ENCODE measurements at places on chromosomes 11 and 22. TPM values are rescaled to one million over a fixed set of nuclear protein-coding genes. Genes with fewer than 3 reads are reported as not detected.

- no peak overlapping the region for H3K4me3 ChIP-seq
- H3K4me1 ChIP-seq = no peaks in the 10 kb centered on the region
- H3K27me3 ChIP-seq = no peaks in the 10 kb centered on the region
- DNase-seq = no peak
Observed at GRCh38 chr22:41660416-41660815, 28.3 kb downstream of the SNU13 start.

DNA sequence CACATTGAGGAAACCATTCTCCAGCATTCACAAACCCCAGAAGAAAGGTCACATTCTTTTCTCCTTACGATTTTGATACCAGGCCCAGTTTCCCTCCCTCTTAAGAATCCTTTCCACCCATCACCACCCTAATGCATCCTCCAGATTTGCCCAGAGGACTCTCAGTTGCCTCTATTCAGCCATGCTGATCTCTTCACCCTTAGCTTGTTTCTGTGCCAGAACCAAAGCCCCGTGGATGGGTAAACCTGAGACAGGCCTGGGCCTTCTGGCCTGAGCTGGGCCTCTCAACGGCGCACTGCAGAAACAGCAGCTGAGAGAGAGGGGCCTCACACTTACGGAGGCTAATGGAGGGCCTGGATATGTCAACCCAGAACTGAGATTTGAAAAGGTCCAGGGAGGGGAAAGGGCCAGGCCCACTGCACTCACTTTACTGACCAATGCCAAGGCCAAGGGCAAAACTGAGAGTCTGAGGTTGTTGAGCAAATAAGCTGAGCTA is 32.2 kb upstream of the OAF start:
- no peaks in the 10 kb centered on the region for H3K27me3 ChIP-seq
- no peak overlapping the region for H3K27ac ChIP-seq
- H3K36me3 ChIP-seq = no peaks in the 10 kb centered on the region
- H3K4me3 ChIP-seq = no peak overlapping the region

DNA sequence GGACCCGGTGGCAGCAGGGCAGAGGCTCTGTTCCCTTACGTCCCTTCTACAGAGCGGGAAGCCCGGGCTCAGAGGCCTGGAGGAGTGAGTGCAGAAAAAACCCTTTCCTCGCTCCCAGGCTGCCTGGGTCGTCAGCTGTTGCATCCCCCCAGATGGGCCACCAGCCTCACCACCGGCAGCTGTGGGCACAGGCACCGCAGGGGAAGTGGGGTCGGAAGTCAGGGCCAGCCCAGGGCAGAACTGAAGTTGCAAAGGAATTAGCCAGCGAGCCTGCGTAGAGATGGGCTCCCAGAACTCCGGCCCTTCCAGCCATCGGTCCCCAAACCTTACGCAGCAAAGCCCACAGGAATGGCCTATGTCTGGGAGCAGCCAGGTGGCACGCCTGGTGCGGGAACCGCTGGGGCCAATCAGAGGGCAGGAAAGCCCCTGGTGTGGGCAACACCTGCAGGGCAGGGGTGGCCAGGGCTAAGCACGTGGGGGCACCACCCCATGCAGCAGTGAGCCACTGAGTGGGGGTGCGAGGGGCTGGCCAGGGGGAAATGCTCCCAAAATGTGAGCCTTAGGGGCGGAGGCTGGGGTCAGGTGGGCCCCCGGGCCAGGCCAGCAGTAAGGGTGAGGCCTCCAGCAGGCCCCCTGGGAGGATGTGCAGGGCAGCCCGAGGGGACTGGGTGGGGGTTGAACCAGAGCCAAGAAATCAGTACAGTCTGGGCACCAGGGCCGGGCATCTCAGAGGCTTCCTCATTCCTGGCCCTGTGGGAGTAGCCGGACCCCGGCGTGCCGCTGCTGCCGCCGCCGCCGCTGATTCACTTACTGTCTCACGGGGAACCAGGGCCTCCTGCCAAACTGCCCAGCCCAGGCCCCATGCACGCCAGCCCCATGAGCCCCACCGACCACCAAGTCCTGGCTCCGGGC is 58.2 kb downstream of the WNT7B start:
- no peaks in the 10 kb centered on the region for H3K36me3 ChIP-seq
- DNase-seq = no peak
- H3K27ac ChIP-seq = no peak overlapping the region
- H3K4me1 ChIP-seq = no peaks in the 10 kb centered on the region
- peaks cover 21% of the 10 kb centered on the region for H3K27me3 ChIP-seq

- H3K4me1 ChIP-seq = no peaks in the 10 kb centered on the region
- no peak for DNase-seq
- H3K27ac ChIP-seq = no peak overlapping the region
- H3K27me3 ChIP-seq = no peaks in the 10 kb centered on the region
- no peaks in the 10 kb centered on the region for H3K36me3 ChIP-seq
- H3K4me3 ChIP-seq = no peak overlapping the region
Observed at GRCh38 chr11:38005597-38005996, 1407.6 kb upstream of the RAG2 start.

DNA sequence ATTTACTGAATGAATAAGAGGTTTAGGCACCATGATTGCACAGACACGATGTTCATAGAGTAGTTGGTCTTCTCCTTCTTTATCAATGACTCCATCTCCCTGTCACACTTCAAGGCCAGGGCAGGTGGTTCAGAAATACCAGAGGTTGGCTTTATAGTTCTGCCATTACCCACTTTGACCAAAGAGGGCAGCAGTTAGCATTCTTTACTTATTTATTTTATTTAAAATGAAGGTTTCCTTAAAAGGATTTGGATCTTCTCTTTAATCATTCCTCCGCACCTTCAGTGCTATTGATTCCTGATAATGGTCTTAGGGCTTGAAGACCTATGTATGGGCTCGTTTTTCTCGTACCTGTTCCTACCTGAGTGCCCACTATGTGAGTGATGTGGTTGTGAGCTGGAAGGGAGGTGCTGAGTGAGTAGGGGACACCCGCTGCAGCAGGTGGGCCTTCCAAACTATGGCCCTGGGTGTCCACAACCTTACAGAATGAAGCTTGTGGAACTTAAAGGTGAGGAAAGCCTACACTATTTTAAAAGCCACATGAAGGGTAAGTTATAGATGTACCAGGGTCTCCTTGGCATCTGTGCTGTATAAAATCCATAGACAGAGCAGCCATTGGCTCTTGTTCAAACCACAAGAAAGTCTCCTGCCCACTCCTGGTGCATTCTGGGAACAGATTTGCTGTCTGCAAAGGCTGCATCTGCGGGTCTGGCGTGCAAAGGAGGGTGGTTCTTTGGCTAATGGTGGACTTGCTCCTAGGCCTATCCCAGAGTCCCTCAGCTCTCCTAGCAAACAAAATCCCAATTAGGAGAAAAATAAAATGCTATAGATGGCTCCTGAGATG is 35.0 kb downstream of the TIMP3 start:
- H3K27me3 ChIP-seq = peaks cover 4% of the 10 kb centered on the region
- no peaks in the 10 kb centered on the region for H3K4me1 ChIP-seq
- no peak for DNase-seq
- H3K27ac ChIP-seq = no peak overlapping the region
- no peak overlapping the region for H3K4me3 ChIP-seq

DNA sequence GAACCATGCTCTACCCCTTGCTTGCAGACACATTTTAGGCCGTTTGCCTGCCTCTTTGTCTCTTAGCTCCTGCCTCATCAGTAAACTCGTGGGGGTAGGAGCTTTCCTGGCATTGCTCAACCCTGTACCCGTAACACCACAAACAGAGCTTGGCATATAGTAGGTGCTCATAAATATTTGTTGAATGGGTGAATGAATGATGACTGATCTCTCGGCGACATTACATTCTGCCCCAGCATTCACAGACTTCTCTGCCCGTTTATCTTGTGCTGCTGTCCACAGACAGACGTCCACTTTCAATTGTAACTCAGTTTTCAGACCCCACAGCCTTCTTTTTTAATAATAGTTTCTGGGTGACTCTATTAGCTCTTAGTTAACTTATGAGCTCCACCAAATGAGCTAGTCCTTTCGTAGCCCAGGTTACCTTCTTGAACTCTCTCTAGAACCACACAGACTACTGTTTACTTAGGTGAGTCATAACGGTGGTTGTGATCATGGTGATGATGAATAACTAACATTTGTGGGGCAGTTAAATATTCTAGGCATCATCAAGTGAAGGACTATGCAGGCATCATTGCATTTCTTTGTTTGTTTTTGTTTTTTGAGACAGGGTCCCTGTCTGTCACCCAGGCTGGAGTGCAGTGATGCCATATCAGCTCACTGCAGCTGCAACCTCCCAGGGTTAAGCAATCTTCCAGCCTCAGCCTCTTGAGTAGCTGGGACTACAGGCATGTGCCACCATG is 188.4 kb downstream of the ADAMTS15 start:
- no peak overlapping the region for H3K4me3 ChIP-seq
- H3K27me3 ChIP-seq = no peaks in the 10 kb centered on the region
- DNase-seq = no peak
- H3K27ac ChIP-seq = no peak overlapping the region
- no peaks in the 10 kb centered on the region for H3K36me3 ChIP-seq

CASP12 gene
- total RNA-seq = not detected

- no peaks in the 10 kb centered on the region for H3K27me3 ChIP-seq
- DNase-seq = no peak
- no peak overlapping the region for H3K4me3 ChIP-seq
- no peak overlapping the region for H3K27ac ChIP-seq
Observed at GRCh38 chr22:26885441-26886261, 228.3 kb downstream of the MIAT start.

CNIH2 gene
- 5.4 TPM for total RNA-seq

ART1 gene
- total RNA-seq = not detected

ZNF214 gene
- total RNA-seq = not detected

- no peaks in the 10 kb centered on the region for H3K36me3 ChIP-seq
- no peaks in the 10 kb centered on the region for H3K4me1 ChIP-seq
- no peaks in the 10 kb centered on the region for H3K27me3 ChIP-seq
- no peak for DNase-seq
- H3K27ac ChIP-seq = no peak overlapping the region
- H3K4me3 ChIP-seq = no peak overlapping the region
Observed at GRCh38 chr11:122229078-122229477, 113.1 kb upstream of the BLID start.

RELA gene
- total RNA-seq = 172 TPM

GRCh38 chr22:22866381-22867111 is 21.1 kb upstream of the IGLL5 start:
- H3K4me3 ChIP-seq = no peak overlapping the region
- no peaks in the 10 kb centered on the region for H3K36me3 ChIP-seq
- H3K4me1 ChIP-seq = peaks cover 39% of the 10 kb centered on the region
- no peaks in the 10 kb centered on the region for H3K27me3 ChIP-seq
- H3K27ac ChIP-seq = peak overlapping the region; percentile 55
- DNase-seq = no peak

KRTAP5-8 gene
- not detected for total RNA-seq

DNA sequence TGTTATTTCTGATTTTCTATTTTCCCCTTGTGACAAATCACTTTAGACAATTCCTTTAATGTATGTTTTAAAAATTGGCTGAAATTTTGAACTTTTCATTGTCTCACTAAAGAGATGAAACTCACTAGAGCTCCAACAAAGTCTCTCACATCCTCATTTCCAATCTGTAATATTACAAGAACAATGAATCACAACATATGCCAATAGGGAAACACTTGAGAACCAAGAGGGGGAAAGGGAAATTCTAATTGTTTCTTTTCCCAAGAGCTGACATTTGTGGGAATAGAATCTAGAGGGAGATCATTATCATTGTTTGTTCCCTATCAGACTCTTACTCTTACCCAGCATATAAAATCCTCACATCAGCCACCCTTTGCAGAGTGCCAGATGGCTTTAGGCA is 28.2 kb downstream of the OR10D3 start:
- no peak overlapping the region for H3K4me3 ChIP-seq
- H3K27ac ChIP-seq = no peak overlapping the region
- H3K27me3 ChIP-seq = peaks cover 10% of the 10 kb centered on the region
- no peaks in the 10 kb centered on the region for H3K36me3 ChIP-seq

PGA5 gene
- total RNA-seq = not detected

- no peaks in the 10 kb centered on the region for H3K27me3 ChIP-seq
- no peak for DNase-seq
- H3K4me3 ChIP-seq = no peak overlapping the region
- no peak overlapping the region for H3K27ac ChIP-seq
- H3K36me3 ChIP-seq = peaks cover 6% of the 10 kb centered on the region
Observed at GRCh38 chr11:67211656-67212436, 54.4 kb upstream of the GRK2 start.

TRIM29 gene
- total RNA-seq = not detected

GRCh38 chr11:45144126-45145082 is 2.0 kb upstream of the PRDM11 start:
- H3K27ac ChIP-seq = no peak overlapping the region
- H3K4me1 ChIP-seq = peaks cover 9% of the 10 kb centered on the region
- no peak for DNase-seq

FAM83F gene
- 0.79 TPM for total RNA-seq

P2RX6 gene
- 1.2 TPM for total RNA-seq

GRCh38 chr11:122659676-122660554 is 4.4 kb downstream of the UBASH3B start:
- H3K4me3 ChIP-seq = no peak overlapping the region
- H3K27me3 ChIP-seq = no peaks in the 10 kb centered on the region

DNA sequence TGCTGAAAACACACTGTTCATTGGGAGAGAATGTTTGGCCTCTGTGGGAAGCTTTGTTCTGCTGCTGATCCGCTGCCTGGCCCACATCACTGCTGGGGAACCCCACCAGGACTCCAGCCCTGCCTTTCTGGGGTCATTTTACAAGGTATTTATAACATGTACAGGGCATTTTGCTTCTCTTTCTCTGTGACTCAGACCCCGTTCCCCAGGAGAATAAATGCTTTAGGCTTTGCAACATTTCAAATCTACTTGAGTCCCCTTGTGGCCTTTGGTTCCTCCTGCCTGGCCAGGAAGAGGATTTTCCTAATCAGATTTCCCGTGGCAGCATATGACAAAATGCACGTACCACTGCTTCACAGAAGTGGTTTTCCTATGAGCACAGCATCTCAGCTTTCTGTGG is 43.0 kb downstream of the BTG4 start:
- H3K4me3 ChIP-seq = no peak overlapping the region
- no peak overlapping the region for H3K27ac ChIP-seq
- H3K4me1 ChIP-seq = no peaks in the 10 kb centered on the region
- no peaks in the 10 kb centered on the region for H3K36me3 ChIP-seq
- H3K27me3 ChIP-seq = no peaks in the 10 kb centered on the region

DNA sequence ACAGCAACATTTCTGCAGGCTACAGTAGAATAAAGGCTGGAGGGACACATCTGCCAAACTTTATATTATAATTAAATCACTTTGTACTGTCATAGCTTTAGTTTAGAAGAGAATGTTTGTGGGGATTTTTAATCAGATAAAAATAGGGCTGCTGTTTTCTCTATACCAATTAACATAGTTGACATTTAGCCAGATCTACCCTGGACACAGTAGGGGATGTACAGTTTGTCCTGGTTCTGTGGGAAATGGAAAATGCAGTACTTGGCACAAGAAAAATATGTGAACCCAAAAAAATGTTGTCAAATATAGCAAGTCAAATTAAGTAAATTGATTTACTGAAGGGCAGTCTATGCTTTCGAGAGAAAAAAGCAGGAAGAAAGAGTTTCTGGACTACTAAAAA is 20.8 kb upstream of the PICALM start:
- H3K4me1 ChIP-seq = no peaks in the 10 kb centered on the region
- no peak overlapping the region for H3K27ac ChIP-seq
- no peak overlapping the region for H3K4me3 ChIP-seq

POU2F3 gene
- total RNA-seq = not detected
